ENCODE measurements at places on chromosomes 2 and 18.

- no peak for DNase-seq
These were observed 506.7 kb downstream of the NUP35 start for GRCh38 chr2:183630964-183631363.

DNA sequence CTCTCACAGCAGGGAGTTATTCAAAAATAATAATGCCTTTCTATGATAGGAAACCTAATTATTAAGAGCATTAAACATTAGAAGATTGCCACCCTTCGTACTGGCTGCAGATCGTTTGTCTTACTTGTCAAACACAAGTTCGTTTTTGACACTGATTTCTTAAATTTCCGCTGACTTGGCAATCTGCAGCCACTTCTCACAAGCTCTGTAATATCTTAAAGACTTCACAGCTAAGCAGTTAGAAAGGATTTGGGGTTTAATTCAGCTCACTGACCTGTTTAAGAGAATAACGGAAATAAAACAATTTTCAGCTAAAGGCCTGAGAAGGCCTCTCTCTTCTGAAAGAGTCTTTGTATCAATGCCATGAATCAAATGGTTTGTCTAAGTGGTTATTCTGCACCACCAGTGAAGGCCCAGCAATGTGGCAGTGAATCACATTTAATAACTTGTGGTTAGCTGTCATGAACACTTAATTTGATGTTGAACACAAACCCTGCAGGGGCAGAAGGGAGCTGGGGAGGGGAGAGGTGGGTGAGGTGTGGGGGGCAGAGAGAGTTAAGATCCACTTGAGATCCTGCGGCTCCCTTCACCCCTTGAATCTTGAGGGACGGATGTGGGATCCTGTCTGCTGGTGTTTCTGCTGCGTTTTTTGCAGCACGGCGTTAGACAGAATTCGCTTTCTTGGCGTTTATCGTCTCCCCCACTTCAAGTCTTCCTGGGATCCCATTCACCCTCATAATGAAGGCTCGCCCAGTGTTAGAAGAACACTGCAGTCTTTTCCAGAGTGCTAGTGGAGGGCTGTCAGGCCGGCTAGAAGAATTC is 145.4 kb upstream of the SATB2 start:
- no peak for DNase-seq

GRCh38 chr2:13332060-13332459 is 615.3 kb downstream of the TRIB2 start:
- DNase-seq, result no peak

GRCh38 chr18:13410471-13410870 is 191.9 kb downstream of the LDLRAD4 start:
- no peak for DNase-seq

DNA sequence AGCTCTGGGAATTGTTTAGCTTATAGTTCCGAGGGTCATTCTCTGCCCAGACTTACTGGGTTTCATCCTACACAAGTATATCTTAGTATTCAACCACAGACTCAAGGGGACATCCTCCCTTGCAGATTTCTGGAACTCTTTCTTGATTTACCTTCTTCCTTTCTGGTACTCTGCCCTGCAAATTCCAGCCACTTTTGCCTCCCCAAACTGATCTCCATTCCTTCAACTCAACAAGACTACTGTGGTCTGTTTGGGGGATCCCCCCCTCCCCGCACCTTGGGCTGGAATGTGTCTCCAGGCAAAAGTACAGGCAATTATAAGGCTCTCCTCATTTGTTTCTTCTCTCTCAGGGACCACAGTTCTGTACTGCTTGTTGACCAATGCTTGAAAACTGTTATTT is 13.4 kb downstream of the PHOSPHO2 start:
- no peak for DNase-seq

DNA sequence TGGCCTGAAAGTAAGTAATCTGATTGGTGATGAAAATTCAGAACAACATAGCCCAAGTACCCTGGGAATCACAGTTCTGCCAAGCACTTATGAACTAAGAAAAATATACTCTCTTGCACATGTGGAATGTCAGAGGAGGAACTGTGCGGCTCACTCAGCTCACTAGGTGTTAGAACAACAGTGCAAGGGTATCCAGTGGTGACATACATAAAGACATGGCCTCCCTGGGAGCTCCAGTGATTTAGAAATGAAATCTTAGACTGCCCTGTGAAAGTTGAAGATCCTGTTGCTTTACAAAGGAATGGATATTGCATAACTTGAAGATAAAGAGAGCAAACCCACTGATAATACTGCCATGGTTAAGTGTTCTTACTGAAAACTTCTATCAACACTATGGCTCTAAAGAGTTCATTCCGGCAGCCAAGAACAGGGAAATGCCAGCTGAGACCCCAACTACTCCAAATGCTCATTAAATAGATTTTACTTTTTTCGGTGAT is 246.2 kb downstream of the ARHGAP15 start:
- DNase-seq, result no peak

GRCh38 chr2:134153294-134153880 is 100.5 kb upstream of the MGAT5 start:
- no peak for DNase-seq

- DNase-seq, result no peak
These were observed 151.2 kb downstream of the ABCA12 start for GRCh38 chr2:214987261-214987660.

DNA sequence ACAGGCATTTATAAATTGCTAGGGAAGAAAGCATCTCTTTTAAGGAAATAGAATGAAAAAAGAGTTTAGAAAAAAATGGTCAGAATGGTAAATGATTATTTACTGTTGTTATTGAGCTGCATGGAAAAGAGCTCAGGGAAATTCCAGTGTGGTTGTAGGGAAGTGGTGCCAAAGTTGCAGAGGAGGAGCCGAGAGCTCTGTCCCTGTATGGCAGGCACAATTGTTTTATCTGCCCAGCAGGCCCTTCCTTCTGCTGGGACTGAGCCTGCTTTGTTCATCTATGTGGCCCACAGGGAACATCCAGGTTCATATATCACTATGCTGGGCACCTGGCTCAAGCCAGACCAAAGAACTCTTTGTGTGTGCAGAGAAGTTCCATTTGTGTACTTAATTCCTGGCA is 80.8 kb upstream of the AGAP1 start:
- DNase-seq, result no peak

DNA sequence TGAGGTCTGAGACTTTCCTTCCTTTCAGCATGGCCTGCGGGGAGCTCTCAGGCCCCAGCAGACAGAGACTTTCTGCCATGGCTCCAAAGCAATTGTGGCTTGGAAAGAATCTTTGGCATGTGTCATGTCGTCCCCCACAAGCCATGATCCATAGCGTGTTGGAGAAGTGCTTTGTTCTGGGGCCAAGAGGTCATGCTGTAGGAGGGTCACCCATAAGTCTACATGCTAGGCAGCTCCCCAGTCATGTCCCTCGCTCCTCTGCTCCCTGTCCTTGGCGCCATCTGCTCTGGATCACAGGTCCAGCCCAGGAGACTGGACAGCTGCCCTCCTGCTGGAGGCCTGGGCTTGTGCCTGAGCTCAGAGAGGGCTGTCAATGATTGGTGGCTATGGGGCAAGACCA is 78.8 kb upstream of the LCLAT1 start:
- DNase-seq, result no peak

DNA sequence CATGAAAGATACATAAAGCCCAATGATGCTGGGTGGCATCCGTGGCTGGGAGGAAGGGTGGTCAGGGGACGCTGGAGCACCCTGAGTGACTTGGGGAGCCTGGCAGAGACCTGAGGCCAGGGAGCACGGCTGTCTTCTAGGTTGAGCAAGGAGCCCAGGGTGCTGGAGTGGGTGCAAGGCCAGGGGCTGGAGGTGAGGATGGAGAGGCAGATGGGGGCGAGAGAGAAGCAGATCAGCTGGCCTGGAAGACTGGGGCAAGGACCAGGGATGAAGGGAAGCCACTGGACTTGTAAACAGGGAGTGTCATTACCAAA is 52.2 kb downstream of the FAM178B start:
- DNase-seq, result no peak

- no peak for DNase-seq
These were observed 334.2 kb upstream of the LRRTM1 start for GRCh38 chr2:80638783-80639182.

GRCh38 chr2:47708801-47709499 is 74.0 kb upstream of the MSH6 start:
- no peak for DNase-seq

- DNase-seq, result no peak
These were observed 3.7 kb upstream of the SPEG start for GRCh38 chr2:219430633-219431615.

- DNase-seq, result no peak
These were observed 558.0 kb downstream of the STK39 start for GRCh38 chr2:167689444-167689843.

- DNase-seq, result no peak
These were observed 130.8 kb downstream of the FOXI3 start for GRCh38 chr2:88321449-88322248.

- peak; percentile 33 for DNase-seq
These were observed 54.4 kb downstream of the EPHA4 start for GRCh38 chr2:221517696-221518151.

DNA sequence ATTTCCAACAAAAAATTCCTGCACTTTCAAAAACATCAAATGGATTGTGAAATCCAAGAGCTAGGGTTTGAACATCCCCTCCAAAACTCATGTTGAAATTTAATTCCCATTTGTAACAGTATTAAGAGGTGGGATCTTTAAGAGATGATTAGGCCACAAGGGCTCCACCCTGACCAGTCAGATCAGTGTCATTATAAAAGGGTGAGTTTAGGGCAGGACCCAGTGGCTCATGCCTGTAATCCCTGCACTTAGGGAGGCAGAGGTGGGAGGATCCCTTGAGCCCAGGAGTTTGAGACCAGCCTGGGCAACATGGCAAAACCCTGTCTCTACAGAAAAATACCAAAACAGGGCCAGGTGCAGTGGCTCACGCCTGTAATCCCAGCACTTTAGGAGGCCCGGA is 8.9 kb downstream of the GTF3C2 start:
- DNase-seq, result no peak

DNA sequence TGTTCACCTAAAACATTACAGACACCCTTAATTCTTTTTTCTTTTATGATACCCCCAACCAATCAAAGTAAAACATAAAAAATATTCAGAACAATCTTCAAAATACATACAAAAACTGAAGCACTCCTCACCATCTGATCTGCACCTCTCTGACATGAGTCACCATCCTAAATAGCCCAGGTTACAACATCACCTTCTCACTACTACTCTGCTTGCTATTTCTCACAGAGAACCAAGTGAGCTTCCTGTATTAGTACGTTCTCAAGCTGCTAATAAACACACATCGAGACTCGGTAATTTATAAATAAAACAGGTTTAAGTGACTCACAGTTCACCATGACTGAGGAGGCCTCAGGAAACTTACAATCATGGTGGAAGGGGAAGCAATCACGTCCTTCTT is 183.5 kb downstream of the CBLN2 start:
- no peak for DNase-seq

DNA sequence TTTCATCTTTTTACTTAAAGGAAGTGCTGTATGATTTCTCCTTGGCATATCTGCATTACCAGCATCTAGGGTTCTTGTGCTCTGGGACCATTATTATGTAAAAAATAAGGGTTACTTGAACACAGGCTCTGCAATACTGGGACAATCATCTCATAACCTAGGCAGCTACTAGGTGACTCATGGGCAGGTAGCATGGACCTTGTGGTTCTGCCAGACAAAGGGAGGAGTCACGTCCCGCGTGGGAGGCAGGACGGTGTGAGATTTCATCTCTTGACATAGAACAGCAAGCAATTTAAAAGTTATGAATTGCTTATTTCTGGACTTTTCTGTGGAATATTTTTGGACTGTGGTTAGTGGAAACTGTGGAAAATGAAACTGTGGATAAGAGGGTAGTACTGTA is 34.1 kb downstream of the ASAP2 start:
- no peak for DNase-seq

- DNase-seq, result no peak
These were observed 21.3 kb upstream of the CHST9 start for GRCh38 chr18:27206411-27206810.

DNA sequence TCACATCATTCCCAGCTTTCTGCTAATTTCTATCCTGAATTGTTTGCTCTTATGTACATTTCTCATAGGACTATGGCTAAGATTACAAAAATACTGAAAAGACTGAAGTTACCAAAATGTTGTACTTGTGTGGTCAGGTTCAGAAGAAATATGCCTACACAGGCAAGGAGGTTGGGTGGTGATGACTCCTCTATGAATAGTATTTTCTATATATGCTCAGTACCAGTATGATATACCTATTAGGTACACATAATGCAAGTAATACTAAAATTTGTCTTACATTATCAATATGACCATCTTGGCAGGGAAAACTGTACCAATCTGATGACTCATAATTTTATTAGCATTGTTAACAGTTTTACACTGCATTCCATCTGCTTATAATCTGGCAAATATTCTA is 12.2 kb upstream of the ORC2 start:
- DNase-seq, result no peak

GRCh38 chr2:65390134-65390533 is 42.3 kb downstream of the SPRED2 start:
- DNase-seq, result no peak

- no peak for DNase-seq
These were observed 111.7 kb downstream of the CHST9 start for GRCh38 chr18:27073404-27073830.

- DNase-seq, result no peak
These were observed 325.5 kb downstream of the AGPS start for GRCh38 chr2:177717831-177718618.

- DNase-seq, result no peak
These were observed 233.0 kb downstream of the ACTR3 start for GRCh38 chr2:114122930-114123329.

DNA sequence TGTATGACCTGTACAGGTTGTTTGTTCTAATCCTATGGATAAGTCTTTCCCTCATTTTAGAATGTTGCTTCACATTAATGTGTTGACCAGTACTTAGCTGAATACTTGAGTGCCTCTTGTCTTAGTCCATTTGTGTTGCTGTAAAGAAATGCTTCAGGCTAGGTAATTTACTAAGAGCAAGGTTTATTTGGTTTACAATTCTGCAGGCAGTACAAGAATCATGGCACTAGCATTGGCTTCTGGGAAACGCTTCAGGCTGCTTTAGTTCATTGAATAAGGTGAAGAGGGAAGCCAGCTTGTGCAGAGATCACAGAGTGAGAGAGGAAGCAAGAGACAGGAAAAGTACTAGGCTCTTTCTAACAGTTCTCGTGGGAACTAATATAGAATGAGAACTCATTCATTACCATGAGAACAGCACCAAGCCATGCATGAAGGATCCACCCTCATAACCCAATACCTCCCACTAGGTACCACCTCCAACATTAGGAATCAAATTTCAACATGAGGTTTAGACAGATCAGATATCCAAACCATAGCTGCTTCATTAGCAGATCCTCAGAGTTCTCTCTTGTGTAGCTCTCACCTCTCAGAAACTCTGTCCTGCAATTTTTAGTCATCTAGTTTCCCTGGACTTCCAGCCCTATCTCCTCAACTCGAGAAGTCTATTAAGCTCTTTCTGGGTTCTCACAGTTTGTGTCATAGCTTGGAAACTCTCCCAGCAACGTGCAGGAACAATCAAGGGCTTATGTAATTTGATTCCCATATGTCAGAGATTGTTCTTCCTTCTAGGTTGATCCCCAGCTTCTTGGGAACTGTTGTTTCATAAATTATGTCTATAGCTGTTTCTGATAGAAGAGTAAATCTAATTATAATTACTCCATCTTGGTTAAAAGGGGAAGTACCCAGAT is 2082.3 kb upstream of the CELF4 start:
- no peak for DNase-seq

Measured in stimulated activated CD4-positive, alpha-beta T cell treated with anti-CD3 and anti-CD28 coated beads, Interleukin-12 subunit alpha, Interleukin-12 subunit beta, amount 100 ng/mL, for 24 hours (primary cell).